Pancreas (tissue), 10 donors: ENCODE measurements at places on chromosomes 13 and 19.

DNA sequence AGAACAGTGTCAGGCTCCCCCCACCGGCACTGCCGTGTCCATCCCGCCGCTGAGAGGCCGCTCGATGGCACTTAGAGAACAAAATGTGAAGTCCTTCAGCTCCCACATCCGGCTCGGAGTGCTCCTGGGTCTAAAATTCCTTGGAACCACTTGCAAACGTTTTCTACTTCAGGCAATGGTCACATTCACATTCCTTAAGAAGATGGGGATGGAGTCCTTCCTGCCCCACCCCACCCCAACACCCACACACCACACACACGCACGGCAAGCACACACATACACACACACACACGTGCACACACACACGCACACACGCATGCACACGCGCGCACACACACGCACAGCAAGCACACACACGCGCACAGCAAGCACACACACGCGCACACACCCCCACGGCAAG lies 83.4 kb downstream of the SOX1 start:
- DNase-seq, result no peak

GRCh38 chr19:45779231-45780145 lies 2.8 kb downstream of the DMPK start:
- DNase-seq, result peak; percentile 91

- no peak for DNase-seq
Measured at GRCh38 chr13:23667750-23668149, 97.5 kb downstream of the TNFRSF19 start.

DNA sequence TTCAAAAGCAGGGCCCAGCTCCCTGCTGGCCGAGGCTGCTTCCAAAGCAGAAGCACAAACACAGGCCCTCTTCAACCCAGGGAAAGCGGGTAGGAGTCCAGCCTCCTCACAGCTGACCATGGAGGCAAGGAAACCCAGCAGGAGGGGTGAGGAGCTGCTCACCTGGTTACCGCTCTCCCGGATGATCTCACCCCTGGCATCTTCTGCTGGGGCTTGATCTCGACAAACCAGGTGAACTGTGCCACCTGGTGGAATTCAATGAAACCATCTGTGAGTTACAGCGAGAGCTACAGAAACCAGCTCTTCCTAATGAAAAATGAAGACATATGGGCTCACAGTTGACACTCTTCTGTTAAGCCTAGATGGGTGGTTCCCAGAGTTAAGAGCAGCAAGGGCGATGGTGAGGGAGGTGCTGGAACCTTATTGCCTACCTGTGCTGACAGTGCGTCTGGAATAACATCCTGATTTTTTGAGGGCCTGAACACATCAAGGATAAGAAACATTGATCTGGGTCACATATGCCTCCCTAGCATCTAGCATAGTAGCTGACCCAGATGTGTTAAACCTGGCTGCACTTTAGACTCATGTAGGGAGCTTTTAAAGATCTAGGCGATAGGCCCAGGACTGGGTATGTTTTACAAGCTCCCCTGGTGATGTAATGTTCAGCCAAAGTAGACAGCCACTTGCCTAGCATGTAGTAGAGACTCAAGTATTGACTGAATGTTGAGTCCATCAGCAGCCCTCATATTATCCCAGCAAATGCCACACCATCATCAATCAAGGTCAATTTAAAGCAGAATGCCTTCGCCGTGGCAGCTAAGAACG lies 6.1 kb downstream of the DHRS12 start:
- peak; percentile 88 for DNase-seq

- DNase-seq, result no peak
Measured at GRCh38 chr19:50711196-50711595, 8.4 kb downstream of the SHANK1 start.

- peak; percentile 60 for DNase-seq
Measured at GRCh38 chr19:50639121-50640112, at the start of gene SYT3. SYT3 (minus strand) TSS chr19:50639881; CDS start chr19:50637411, 2,470 bp downstream.

DNA sequence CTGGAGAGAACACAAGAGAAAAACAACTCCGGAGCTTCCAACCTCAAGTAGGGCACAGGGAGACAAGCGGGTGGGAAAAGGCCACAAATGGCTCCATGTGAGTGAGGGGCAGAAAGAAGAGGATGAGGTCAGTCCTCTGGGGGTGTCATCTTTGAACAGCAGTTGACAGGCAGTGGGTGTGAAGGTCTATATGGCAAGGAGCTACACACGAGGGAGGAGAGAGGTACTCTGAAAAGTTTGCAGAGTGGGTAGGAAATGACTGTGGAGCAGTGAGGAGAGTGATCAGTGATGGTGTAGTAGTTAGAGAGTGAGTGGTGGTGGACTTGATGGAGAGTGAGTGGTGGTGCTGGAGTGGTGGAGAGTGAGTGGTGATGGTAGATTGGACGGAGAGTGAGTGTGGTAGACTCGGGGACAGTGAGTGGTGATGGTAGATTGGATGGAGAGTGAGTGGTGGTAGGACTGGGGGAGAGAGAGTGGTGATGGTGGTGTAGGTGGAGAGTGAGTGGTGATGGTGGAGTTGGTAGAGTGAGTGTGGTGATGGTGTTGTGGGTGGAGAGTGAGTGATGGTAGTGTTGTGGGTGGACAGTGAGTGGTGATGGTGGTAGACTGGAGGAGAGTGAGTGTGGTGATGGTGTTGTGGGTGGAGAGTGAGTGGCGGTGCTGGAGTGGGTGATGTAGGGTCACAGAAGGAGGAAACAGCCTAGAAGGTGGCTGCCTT lies 4.0 kb downstream of the TFDP1 start:
- no peak for DNase-seq

DNA sequence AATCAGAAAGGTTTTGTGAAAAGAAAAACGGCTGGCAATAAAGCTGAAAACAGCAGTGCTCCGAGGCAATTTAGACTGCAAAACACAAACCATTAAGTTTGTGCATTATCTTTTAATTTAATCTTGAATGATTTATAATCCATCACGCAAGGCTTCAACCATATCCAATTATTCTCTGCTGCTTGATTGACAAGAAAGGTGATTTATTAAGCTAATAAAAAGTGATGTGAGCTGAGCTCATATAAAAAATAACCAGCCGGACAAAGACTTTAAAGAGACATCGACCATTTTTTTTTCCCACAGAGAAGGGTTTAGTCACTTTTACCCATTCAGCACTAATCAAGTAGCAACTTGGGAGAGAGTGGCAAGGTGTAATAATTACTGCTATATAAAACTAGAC lies 33.6 kb downstream of the TSHZ3 start:
- DNase-seq, result no peak

- no peak for DNase-seq
Measured at GRCh38 chr13:44305917-44306370, 67.7 kb upstream of the SERP2 start.

DNA sequence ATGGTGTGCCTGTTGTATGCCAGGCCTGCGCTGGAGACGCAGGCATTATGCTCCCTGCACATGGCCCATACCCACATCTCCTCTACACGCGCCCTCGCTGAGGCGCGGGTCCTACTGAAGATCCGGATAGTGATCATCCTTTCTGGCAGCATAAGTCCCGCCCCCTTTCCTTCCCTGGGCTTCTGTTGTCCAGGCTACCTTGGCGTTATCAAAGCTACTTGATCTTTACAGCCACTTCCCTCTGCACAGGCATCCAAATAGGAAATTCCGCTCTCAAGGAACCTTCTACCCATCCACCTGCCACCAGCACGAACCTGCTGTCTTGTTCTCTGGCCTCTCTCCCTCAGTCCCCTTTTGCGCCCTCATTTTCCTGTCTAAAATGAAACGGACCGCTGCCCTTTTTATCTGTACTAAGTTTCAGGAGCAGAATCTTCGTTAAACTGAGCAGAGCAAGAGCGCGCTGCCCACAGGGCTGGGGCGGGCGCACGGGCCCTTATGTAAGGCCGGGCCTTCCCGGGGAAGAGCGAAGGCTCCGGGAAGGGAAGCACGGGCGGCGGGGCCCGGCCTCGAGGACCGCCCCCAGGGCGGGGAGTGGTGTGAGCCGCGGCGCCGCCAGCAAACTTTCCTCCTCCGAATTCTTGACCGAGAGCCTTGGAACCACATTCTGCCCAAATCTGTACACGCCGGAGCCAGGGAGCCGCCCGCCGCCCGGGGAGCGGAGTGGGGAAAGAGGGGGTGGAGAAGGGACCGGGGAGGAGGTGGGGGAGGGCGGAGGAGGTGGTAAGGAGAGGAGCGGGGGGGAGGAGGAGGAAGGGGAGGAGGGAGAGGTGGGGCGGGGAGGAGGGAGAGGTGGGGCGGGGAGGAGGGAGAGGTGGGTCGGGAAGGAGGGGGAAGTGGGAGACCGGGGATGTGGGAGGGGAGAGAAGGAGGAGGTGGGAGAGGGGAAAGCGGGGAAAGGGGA lies 920 bp upstream of the UBE2L5 start:
- peak; percentile 87 for DNase-seq

DNA sequence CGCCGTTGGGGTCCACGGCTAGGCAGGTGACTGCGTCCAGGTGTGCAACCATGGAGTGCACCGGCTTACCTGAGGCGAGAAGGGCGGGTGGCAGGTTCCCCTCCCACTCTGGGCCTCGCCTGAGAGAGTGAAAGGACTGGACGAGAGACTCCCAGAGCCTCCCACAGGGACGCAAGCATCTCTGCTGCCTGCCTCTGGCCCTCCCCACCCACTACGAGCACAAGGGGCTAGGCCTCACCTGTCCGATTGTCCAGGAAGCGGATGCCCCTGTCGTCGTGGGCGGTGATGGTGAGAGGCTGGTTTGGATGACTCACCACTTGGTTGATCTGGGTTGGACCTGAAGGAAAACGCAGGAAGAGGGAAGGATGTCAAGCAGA lies 5.1 kb upstream of the PRKD2 start:
- no peak for DNase-seq

GRCh38 chr19:33390101-33390907 lies 16.8 kb downstream of the CEBPG start:
- DNase-seq, result peak; percentile 69

DNA sequence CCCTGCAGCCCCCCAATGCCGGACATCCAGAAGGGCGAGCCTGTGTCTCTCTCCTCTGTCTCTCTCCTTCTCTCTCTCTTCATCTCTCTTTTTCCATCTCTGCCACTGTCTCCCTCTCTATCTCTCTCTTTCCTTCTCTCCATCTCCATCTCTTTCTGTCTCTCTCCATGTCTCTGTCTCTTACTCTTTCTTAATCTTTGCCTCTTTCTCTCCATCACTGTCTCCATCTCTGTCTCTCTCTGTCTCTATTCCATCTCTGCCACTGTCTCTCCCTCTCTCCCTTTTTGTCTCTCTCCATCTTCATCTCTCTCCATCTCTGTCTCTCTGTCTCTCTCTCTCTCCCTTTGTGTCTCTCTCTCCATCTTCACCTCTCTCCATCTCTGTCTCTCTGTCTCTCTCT lies 25.7 kb upstream of the TCF3 start:
- no peak for DNase-seq

DNA sequence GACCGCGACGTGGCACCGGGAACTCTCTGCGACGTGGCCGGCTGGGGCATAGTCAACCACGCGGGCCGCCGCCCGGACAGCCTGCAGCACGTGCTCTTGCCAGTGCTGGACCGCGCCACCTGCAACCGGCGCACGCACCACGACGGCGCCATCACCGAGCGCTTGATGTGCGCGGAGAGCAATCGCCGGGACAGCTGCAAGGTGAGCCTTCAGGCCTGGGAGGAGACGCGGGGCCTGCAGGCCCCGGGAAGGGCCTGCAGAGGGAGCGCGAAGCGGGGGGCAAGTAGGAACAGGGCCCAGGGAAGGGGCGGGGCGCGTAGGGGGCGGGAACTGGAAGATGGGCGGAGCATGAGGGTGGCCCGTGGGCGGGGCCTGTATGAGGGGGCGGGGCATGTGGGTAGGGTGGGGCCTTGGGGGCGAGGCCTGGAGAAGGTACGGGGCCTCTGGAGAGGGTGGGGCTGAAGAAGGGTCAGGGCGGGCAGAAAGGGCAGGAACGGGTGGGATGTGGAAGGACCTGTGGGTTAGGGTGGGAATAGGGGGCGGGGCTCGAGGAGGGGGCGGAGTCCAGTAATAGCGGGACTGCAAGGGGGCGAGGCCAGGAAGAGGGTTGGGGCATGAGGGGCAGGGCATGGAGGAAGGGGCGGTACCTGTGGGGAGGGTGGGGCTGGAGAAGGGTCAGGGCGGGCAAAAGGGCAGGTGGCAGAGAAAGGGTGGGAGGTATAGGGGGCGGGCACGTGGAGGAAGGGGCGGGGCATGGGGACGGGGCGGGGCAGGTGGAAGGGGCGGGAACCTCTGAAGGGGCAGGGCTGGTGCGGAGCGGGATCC lies 2.5 kb downstream of the CFD start:
- DNase-seq, result peak; percentile 49

DNA sequence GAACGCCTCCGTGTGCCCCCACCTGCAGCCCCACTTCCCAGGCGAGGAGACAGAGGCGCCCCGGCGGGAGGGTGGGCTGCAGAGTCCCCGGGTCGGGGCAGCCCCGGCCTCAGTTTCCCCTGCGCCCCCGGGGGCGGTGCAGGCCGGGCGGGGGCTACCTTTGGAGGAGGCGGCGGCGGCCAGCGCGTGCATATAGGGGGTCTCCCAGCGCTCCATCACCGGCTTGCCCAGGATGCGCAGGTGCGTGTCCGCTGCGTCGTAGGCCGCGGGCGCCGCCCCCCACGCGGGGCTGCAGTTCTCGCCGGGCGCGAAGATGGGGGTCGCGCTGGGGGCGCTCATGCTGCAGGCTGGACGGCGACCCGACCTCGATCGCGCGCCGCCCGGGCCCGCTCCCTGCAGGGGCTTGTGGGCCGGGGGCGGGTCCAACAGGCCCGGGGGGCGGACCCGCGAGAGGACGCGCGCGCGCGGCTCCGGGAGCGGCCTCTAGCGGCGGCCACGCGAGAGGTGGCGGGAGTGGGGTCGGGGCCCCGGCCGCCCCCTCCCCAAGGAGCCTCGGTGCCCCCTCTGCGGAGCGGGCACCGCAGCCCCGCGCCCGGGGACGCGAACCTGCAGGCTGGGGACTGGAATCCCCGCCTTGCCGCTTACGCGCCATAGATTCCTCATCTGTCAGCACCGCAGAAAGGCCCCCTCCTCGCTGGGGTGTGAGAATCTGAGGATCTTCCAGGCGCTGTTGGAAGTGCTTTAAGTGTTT lies at the start of gene GAMT:
Gene GAMT (minus strand): TSS at position 405 of the 751 bp plus-strand sequence. CDS start 66 bp downstream, at position 339.
- no peak for DNase-seq

DNA sequence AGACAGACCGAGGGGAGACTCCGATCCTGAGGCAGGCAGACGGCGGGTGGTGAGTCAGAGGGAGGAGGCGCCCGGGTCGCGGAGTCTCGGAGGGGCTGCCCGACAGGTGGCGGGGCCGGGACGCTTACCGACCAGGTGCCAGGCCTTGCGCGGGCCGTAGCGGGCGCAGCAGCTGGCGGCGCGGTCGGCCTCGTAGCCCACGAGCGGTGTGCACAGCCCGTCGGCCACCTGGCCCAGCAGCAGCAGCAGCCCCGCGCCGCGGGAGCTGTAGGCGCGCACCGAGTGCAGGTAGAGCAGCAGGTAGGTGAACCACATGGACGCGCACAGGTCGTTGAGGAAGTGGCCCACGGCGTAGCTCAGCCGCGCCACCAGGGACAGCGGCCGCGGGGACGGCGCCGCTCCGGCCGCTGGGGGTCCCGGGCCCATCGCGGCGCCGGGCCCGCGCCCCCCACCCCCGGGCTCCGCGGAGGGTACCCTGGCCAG lies 367 bp downstream of the MFSD12 start:
- peak; percentile 79 for DNase-seq

DNA sequence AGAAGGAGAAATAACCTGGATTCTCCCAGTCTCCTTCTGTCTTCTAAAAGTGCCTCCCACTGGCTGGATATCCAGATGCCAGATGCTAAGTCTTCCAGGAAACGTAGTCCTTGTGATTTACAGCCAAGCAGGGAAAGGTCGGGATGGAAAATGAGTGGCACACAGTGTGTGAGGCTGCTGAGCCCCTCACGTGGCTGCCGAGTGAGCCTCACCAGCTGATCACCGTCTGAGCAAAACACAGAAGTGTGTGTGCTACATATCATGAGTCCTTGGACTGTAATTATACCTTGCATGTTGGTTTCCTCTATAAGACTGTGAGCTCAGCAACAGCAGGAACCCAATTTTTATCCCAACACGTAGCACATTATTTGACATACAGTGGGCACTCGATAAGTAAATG lies 15.1 kb downstream of the LHFPL6 start:
- DNase-seq, result no peak

- peak; percentile 27 for DNase-seq
Measured at GRCh38 chr19:48419158-48419920, 25.9 kb downstream of the GRIN2D start.
